Cerebellar cortex (tissue), 1 donor: ENCODE measurements at places on chromosomes 2 and 18.

- peak; percentile 54 for DNase-seq
Measured at GRCh38 chr2:66437691-66438497, 3.0 kb downstream of the MEIS1 start.

DNA sequence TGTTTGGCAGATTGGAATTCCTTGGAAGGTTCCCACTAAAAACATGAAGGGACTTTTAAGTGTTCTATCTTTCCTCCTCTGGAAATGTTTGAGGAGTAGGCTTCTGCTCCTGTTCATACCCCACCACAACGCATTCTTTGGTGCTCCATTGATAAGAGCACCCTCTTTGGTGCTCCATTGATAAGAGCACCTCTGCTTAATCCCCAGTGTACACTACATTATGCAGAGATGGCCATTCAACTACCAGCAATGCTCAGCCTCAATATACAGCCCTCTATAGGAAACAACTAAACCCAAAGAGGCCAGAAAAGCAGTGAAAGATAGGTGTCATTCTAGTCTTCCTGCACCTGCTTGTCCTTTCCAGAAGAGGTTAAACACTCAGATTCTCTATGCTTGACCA is 1.8 kb upstream of the CHAC2 start:
- no peak for DNase-seq

DNA sequence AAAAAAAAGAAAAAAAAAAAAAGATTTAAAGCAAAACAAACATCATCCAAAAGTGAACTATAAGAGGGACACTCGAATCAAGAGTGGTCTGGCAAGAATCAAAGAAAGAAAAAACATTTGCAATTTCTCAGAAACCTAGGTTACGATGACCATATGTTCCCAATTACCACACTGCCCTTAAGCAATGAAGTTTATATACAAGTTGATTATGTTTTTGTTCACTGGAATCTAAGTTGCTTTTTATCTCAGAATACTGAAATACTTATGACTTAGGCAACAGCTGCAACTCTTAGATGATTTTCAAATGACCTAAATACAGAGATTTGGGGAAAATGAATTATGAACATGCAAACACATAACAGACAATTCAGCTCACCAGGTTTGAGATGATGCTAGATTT is 597.1 kb upstream of the CHAC2 start:
- DNase-seq, result no peak

- DNase-seq, result no peak
Measured at GRCh38 chr2:165524720-165525119, 55.2 kb downstream of the CSRNP3 start.

GRCh38 chr2:140627136-140627535 is 1503.7 kb downstream of the LRP1B start:
- DNase-seq, result no peak

GRCh38 chr2:168189835-168190569 is 57.4 kb downstream of the STK39 start:
- no peak for DNase-seq

DNA sequence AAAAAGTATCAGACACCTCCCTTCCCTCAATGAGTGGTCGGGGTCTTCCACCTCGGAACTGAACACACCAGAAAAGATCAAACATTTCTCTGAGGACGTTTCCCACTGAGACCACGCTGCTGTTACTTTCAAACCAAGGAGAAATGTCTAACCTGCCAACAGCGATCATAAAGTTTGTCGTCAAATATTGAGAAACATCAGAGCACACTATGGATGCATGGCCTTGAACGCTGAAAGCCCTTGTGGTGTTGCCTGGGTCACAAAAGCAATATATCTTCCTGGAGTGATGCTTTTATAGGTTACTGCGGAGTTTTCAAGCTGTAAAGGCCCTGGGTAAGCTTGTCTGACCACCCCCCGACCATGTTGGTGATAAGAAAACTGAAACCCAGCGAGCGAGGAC is 70.2 kb upstream of the ID2 start:
- DNase-seq, result no peak

- DNase-seq, result no peak
Measured at GRCh38 chr2:10490806-10491291, 42.7 kb upstream of the ODC1 start.

GRCh38 chr18:400456-400855 is 100.0 kb downstream of the COLEC12 start:
- no peak for DNase-seq
